ENCODE measurements at places on chromosomes 11 and 22.

DNA sequence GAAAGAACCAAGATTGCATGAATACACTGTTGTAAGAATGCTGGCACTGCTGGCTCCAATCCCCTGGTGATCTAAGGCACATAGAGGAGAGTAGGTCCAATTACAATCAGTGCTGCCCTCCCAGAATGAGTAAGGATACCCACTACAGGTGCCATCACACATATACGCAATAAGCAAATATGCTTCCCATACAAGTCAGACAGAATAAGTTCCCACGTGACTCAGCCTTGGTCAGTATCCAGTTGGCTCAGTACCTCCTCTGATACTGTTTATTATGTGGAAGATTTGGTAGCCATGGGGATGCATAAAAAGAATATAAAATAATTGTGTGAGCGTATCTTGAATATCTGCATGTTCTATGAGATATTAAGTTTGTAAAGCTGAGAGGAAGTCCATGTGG, 8.9 kb upstream of the OR2D3 start:
- no peak for DNase-seq

- no peak for DNase-seq
These were observed 194.7 kb downstream of the GRIK4 start for GRCh38 chr11:120706257-120706656.

GRCh38 chr11:1576825-1577224, 4.8 kb upstream of the DUSP8 start:
- DNase-seq = no peak

GRCh38 chr22:47808886-47809620, 1046.6 kb downstream of the TBC1D22A start:
- no peak for DNase-seq

- peak; percentile 16 for DNase-seq
These were observed 7.1 kb upstream of the MUC6 start for GRCh38 chr11:1043563-1044096.

GRCh38 chr11:73729594-73730206, 31.2 kb downstream of the RAB6A start:
- no peak for DNase-seq

DNA sequence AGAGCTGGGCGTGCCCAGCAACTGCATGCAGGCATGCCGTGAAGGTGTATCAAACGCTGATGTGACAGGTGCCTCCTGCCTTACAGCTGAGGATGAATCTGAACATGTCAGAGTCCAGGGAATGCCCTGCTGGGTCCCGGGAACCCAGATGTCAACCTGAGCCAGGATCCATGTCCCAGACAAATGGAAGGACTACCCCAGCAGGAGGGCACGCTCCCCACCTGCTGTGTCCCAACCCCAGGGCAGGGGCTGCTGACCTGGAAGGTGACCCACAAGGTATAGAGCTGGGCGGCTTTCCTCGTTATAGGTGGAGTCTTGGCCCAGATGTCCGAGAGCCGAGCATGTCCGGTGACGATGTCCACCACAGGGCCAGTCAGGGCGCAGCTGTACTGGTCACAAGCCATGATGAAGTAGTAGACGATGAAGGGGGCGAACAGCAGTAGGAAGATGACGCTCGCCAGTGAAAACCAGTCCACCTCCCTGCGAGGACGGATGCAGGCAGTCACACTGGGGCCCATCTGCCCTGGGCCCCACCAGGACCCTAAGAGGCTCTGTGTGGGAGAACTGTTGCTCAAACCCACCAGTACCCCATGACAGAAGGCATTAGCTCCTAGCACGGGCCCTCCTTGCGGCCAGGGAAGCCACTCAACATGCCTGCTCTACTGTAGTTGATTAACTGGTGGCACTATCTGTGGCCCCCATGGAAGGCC, 4.3 kb downstream of the DHCR7 start:
- no peak for DNase-seq

- DNase-seq = no peak
These were observed 396 bp upstream of the CFAP300 start for GRCh38 chr11:102046841-102047240.

DNA sequence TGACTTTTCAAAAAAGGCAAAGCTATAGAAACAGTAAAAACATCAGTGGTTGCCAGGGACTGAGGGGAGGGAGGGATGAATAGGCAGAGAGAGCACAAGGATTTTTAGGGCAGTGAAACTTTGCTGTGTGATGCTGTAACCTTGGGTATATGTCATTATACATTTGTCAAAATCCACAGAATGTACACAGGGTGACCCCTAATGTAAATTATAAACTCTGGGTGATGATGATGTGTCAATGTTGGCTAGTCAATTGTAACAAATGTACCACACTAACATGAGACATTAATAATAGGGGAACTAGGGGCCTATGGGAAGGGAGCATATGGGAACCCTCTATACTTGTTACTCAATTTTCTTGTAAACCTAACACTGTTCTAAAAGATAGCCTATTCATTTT, 24.8 kb downstream of the RIBC2 start:
- no peak for DNase-seq

- DNase-seq = peak; percentile 53
These were observed 14.5 kb upstream of the MS4A7 start for GRCh38 chr11:60363542-60364470.

- no peak for DNase-seq
These were observed 37.0 kb downstream of the PRCP start for GRCh38 chr11:82863209-82863608.

DNA sequence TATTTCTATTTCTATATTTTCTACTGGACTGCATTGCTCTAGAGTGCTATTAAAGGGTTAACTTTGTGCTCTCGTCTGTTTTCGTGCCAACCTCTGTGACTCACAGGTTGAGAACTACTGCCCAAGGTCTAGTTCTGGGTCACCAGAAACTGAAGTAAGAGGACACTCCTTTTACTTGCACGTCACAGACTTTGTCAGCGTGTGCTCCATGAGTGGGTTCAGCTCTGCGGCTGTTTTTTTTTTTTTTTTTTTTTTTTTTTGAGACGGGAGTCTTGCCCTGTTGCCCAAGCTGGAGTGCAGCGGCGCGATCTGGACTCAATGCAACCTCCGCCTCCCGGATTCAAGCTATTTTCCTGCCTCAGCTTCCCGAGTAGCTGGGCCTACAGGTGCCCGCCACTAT, 49.8 kb downstream of the CLMP start:
- no peak for DNase-seq

GRCh38 chr11:13280092-13280722, 2.6 kb downstream of the BMAL1 start:
- DNase-seq = no peak

DNA sequence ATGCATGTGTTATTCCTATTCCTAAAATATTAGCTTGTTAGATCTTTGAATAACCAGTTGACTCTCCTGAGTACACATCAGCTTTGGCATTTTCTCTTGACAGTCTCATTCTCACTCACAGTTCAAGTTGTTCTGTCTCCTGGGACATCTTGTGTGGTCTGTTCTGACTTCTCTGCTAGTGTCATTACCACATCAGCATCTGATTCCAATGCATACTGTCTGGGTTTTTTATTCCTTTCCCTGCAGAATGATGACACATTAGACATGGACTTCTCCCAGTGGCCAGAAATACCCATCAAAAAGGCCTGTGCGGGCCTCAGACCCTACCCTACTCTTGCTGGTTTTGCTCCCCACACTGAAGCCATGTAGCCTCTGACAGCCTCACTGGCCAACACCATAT, 2.7 kb downstream of the ZNF74 start:
- no peak for DNase-seq

GRCh38 chr22:18033204-18033998, 9.0 kb upstream of the MICAL3 start:
- DNase-seq = no peak

Data from right hindlimb (tissue), 1 donor.